ENCODE measurements at places on chromosomes 3 and 15. TPM values are rescaled to one million over a fixed set of nuclear protein-coding genes. Genes with fewer than 3 reads are reported as not detected.
A peak's percentile ranks its signal among the peaks of the same experiment; 100 is the strongest.

The ARPP21 gene
- 162 TPM for total RNA-seq

- DNase-seq: peak; percentile 56
These were observed at the start of gene C2CD4A for GRCh38 chr15:62066663-62067447. Gene C2CD4A (plus strand): TSS chr15:62066977. CDS start chr15:62067614, 637 bp downstream.

GRCh38 chr3:157129803-157130466 is 30.0 kb downstream of the CCNL1 start:
- peak; percentile 72 for DNase-seq

The SLC28A1 gene
- not detected for total RNA-seq

DNA sequence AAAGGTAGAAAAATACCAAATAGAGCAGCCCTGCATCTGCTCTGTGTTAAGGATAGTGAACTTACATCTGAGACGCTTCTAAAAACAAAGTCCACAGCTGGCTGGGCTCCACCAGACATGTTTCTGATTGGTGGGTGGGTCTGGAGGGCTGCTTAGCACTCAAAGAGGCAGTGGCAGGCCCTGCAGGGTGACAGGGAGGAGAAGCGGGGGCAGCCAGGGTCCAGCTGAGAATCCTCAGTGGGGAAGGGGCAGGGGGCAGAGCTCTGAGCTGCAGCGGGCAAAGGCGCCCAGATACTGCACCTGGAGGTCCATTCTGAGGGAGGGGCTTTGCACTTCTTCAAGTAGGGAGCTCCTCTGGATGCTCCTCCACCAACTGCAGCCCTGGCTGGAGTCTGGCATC is 28.1 kb downstream of the PRR23E start:
- no peak for DNase-seq
